ENCODE measurements at places on chromosomes 13 and 19.

DNA sequence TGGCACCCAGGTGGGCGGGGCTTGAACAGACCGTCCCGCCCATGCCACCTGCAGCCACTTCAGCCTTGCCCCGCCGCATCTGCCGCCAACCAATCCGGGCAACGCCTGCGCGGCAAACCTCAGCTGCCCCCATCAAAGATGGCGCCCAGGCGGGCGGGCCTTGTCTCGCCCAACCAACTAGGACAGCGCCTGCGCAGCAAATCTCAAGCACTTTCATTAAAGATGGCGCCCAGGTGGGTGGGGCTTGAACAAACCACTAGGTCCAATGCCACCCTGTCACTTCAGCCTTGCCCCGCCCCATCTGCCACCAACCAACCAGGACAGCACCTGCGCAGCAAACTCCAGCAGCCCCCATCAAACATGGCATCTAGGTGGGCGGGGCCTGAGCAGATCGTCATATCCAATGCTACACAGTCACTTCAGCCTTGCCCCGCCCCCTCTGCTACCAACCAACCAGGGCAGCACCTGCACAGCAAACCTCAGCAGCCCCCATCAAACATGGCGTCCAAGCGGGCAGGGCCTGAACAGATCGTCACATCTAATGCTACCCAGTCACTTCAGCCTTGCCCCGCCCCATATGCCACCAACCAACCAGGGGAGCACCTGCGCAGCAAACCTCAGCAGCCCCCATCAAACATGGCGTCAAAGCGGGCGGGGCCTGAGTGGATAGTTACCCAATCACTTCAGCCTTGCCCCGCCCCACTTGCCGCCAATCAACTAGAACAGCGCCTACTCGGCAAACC lies 1.4 kb downstream of the PEG3 start:
- peak; percentile 32 for DNase-seq

- DNase-seq: no peak
Observed at GRCh38 chr13:79435561-79435990, 29.5 kb upstream of the RBM26 start.

DNA sequence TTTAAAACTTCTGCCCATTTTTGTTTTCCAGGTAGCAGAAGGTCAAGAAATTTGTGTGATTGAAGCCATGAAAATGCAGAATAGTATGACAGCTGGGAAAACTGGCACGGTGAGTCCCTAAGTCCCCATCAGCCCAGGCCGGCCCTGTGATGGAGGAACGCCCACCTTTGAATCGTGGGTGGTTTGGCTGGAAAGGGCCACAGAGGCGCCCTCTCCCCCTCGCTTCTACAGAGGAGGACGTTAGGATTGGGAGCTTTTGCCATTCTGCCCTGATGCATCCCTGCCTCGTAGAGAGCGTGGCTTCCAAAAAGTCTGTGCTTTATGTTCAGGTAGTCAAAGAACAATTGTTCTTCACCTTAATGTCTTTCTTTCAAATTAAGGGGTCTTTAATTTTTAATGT lies 60.9 kb downstream of the GGACT start:
- no peak for DNase-seq

GRCh38 chr13:50706505-50706904 lies 137.0 kb downstream of the DLEU7 start:
- no peak for DNase-seq

GRCh38 chr13:26946684-26947343 lies 186.2 kb upstream of the GPR12 start:
- DNase-seq: peak; percentile 57

- peak; percentile 2 for DNase-seq
Observed at GRCh38 chr13:44523146-44524015, 52.7 kb downstream of the TSC22D1 start.

GRCh38 chr13:20544201-20544923 lies 18.7 kb upstream of the CRYL1 start:
- DNase-seq: no peak

DNA sequence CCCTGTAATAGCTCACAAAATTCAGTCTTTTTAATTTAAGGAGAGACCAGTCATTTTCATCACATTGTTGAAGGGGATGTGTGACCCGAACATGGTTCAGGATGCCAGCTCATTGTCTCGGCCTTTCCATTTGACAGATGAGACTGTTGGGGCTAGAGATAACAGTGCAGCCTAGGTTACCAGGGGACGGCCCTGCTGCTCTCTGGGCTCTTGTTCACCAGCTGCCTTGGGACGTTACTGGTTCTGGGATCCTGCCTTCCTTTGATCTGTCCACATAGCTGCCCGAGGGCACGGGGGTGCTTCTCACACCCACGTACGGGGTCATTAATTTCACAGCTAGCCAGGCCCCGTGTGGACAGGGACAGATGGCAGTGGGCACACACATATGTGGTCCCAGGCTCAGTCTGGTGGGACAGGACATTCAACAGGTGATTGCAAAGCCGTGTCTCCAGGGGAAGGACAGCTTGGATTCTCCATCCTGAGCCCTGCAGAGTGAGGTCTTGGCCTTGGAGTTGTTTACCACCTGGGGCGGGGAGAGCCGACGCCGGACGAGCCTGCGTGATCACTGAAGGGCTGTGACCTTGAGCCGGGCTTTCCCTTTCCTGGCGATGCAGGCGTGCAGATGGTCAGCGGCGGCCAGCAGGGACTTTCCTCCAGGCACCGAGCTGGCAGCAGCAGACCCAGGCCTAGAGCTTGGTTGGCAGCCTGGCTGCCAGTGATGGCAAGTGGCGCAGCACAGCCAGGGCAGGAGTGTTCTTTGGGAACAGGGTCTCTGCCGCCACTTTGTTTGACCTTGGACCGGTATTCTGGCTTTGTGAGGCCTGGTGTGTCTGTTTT lies 26.7 kb upstream of the NPAS1 start:
- DNase-seq: no peak

- DNase-seq: no peak
Observed at GRCh38 chr19:17027535-17027975, 945 bp upstream of the CPAMD8 start.

GRCh38 chr19:31438401-31439269 lies 89.4 kb upstream of the TSHZ3 start:
- DNase-seq: no peak

- no peak for DNase-seq
Observed at GRCh38 chr13:31674051-31674450, 65.3 kb upstream of the RXFP2 start.

GRCh38 chr13:24746618-24747247 lies 17.2 kb upstream of the RNF17 start:
- DNase-seq: peak; percentile 41

DNA sequence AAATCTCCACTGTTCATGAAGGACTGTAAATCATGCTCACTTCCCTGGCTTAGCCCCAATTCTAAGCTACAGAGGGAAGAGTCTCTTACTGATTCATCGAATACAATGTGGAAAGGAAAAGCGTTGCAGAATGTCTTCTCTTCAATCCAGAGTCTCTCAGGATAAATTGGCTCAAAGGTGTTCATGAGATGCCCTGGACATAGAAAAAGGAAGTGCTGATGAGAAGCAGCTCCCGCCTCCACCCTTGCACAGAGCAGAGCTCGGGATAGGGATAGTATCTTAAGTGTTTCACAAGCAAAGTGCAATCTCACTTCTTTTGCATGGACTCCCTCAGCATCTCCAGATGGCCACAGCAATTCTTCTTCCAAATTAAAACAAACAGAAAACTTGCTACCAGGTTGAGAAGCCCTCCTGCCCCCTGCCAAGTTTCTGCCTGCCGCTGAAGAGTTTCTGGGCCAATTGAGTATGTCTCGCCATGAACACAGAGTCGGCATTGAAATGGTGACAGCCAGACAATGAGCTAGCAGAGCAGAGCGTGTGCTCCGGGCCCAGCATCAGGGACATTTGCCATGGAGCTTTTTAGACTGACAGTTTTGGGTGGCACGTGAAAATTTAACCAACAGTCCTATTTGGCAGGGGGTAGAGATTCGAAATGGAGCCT lies 85.7 kb downstream of the C13orf42 start:
- DNase-seq: no peak

DNA sequence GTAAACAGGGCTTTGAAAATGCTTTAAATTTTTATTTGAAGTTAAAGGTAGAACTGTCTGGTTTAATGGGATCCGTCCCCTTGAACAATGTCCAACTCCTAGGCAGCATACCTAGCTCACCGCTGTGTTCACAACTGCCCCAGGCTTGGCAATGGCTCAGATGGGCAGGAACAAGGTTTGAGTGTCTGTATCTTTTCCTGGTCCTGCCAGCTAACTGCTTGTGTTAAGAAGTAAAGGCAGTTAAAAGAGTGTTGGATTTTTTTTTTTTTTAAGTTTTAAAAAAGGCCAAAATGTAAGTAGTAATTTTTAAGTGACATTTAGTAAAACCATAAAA lies 66.7 kb upstream of the FNDC3A start:
- no peak for DNase-seq

DNA sequence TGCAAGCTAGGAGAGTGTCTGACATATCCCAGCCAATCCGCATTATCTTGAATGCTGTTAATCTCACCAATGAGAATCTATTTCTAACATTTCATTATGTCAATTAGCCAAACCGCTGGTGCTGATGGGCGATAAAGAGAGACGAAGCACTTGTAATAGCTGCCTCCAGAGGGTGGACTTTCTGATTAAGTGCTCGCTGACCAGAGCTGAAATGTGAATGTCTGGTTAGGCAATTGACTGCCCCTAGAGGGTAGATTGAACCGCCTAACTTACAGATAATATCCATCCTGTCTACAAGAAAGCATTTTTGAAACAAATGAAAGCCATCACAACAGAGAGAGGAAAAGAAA lies 552 bp upstream of the GRWD1 start:
- DNase-seq: no peak

DNA sequence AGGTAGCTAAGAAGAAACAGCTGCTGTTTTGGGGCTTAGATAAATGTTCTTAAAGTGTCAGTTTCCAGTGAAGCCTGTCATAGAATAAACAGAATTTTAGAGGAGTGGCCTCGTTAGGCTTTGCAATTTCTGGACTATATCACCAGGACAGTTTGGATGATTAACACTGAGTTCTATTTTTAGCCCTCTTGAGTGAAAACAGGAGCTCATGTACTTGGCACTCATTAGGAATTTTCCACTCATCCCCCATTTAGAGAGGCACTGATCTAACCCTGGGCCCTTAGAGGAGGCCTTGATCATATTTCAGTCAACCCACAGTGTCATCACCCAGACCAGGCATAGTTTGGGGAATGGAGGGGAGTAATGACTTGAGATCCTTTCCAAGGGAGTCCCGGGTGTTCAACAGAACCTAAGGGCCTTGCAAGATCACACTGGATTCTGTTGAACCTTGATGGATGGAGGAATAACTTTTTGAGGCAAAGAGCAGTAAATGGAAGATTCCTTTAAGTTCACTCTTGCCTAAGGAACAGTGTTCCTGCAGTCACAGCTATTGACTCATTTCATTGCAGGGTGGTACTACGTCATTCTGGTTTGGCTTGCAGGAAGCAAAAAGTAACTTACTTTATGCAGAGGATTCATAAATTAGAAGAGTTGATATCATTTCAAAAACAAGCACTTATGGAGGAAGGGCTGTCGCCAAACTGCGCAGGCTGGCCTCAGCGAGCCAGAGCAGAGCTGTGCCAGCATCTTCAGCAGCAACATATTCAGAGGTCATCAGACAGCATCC lies 160.2 kb downstream of the SLC7A1 start:
- no peak for DNase-seq

- DNase-seq: peak; percentile 9
Observed at GRCh38 chr13:110560601-110561343, 750 bp downstream of the RAB20 start.

GRCh38 chr19:35363711-35364425 lies 5.6 kb downstream of the FFAR3 start:
- no peak for DNase-seq

- no peak for DNase-seq
Observed at GRCh38 chr13:107275312-107275711, 707.4 kb upstream of the ARGLU1 start.

DNA sequence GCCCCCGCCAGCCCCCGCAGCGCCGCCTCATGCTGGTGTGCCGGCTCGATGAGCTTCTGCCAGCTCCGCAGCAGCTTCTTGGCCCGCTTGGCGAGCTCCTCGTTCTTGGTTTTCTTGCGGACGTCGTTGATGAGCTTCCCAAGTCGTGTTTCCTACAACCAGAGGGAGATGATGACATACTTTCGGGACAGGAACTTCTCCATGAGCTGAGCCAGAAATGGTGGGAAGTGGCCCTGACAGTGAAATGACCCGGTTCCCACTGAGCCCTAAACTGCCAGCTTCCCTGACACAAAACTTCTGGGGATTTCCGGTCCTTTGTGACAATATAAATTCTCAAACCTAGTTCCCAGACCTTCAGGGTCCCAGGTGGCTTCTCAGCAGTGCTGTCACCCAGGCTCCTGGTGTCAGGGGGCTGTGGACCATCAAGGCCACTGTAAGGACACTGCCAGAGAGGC lies 5.3 kb upstream of the SLC35E1 start:
- no peak for DNase-seq

GRCh38 chr19:18993115-18993514 lies 40.2 kb downstream of the SUGP2 start:
- DNase-seq: no peak

DNA sequence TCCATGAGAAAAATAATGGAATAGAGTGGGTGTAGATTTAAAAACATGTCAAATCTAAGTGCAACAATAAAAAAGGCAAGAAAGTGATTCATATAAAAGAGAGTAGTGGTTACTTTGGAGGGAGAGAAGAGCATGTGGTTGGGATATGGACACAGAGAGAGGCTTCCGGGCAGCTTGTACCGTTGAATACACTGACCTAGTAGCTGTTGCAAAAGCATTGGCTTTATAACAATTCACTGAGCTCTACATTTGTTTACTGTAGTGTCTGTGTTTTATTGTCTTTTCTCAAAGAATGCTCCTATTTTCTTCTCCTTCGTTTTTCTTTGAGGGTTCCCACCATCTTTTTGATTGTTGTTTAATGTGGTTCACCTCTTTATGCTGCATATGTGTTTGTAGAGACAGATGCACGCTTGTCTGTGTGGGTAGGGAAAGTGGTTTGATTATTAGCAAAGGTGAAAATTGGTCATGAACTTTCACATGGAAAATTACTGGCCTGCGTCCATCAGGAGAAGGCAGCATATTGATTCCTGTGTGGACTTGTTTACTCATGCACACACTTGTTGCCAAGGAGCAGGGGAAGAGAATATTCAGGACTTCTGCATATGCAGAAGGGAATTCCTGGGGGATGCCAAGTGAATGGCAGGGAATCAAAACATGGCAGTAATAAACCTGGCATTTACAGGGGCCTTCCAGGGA lies 29.9 kb upstream of the IRS2 start:
- DNase-seq: no peak

- peak; percentile 85 for DNase-seq
Observed at GRCh38 chr19:13132471-13133180, 14.6 kb downstream of the NACC1 start.

Measured in activated CD4-positive, alpha-beta T cell treated with anti-CD3 and anti-CD28 coated beads, Interleukin-2, Interleukin-6, amounts not matched to agents 100 ng/mL and 50 ng/mL, durations not matched to agents 16 hours and 8 hours (primary cell).